ENCODE measurements at places on chromosomes 16 and 17.
A peak's percentile ranks its signal among the peaks of the same experiment; 100 is the strongest.

DNA sequence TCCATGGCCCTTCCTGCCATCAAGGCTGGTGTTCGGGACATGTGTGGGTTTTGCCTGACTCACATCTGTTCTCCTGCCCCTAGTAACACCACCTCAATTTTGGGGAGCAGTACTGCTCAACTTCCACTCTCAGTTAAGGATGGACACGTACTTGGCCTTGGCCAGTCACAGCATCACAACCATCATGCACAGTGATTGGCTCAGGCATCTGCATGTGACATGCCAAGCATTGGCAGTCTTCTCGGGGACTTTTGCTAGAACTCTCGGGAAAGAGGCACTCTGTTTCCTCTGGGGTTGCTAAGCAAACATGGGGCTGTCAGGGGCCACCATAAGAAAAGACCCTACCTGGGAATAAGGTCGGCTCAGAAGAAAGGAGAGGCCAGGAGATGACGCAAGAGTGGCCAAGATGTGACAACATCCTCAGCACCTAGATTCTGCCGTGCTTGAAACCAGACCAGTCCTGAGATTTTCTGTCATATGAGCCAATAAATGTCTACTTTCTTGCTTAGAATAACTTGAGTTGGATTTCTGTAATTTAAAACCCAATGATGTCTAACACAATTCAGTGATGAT lies 11.9 kb upstream of the KDM8 start:
- DNase-seq = no peak

GRCh38 chr16:78549366-78549765 lies 449.9 kb downstream of the WWOX start:
- DNase-seq = no peak

GRCh38 chr17:9074131-9074530 lies 52.8 kb downstream of the NTN1 start:
- DNase-seq = no peak

DNA sequence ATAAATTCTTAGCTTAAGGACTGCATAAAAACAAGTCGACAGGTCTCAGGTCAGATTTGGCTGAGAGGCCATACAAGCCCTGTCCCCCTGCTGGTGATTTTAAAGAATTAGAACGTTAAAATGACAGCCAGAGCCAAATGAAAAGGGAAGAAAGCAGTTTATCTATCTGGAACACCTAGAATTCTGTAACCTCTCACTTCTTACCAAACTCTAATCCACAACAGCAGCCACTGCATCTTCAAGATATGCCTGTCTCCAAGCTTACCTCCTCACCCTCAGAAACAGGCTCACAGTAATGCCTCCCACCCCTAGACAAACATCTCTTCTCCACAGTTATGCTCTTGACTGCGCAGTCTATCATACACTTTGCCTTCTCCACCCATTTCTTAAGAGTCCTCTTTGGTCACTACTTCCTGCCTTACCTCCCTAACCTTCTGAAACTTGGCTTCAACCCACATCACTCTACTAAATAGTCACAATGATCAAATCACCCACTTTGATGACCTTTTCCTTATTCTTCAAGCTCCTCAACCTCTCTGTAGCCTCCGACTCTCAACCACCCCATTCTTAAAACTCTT lies 14.2 kb downstream of the ANKFY1 start:
- DNase-seq = no peak

GRCh38 chr17:62673614-62674362 lies 46.3 kb downstream of the MRC2 start:
- no peak for DNase-seq

- DNase-seq = no peak
These were observed 7.3 kb upstream of the CAPNS2 start for GRCh38 chr16:55559233-55559632.

- DNase-seq = no peak
These were observed 21.1 kb upstream of the P2RX1 start for GRCh38 chr17:3937359-3937758.

DNA sequence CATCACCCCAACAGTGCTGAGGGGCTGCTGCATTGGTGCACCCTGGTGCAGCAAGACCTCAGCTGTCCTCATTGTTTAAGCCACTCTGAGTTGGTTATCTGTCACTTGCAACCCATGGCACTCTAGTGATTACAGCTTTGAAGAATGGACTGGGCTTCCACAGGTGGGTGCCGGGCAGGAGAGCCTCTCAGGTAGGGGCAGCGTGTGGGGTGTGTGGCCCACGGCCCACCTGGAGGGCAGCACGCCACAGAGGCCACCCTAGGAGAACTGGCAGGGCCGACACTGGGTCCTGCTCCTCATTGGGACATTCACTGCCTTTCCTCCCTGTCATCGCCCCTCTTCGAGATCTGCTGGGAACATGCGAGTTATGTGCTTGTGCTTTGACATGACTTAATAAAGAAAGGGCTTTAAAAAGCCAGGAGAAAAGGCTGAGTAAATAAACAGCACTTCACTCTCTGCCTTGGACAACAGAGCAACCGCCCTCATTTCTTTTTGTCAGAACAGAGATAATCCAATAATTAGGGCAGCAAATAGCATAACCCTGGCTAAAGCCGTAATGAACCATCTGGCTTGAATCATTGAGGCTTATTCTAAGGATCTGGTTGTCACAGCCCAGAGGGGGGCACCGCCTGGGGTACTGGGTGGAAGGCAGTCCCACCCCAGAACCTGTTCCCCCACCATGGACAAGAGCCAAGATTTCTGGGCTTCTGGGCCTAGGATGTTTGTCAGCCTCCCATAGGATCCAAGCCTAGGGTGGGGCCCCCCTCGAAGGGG lies 3.0 kb downstream of the DOC2B start:
- DNase-seq = no peak

DNA sequence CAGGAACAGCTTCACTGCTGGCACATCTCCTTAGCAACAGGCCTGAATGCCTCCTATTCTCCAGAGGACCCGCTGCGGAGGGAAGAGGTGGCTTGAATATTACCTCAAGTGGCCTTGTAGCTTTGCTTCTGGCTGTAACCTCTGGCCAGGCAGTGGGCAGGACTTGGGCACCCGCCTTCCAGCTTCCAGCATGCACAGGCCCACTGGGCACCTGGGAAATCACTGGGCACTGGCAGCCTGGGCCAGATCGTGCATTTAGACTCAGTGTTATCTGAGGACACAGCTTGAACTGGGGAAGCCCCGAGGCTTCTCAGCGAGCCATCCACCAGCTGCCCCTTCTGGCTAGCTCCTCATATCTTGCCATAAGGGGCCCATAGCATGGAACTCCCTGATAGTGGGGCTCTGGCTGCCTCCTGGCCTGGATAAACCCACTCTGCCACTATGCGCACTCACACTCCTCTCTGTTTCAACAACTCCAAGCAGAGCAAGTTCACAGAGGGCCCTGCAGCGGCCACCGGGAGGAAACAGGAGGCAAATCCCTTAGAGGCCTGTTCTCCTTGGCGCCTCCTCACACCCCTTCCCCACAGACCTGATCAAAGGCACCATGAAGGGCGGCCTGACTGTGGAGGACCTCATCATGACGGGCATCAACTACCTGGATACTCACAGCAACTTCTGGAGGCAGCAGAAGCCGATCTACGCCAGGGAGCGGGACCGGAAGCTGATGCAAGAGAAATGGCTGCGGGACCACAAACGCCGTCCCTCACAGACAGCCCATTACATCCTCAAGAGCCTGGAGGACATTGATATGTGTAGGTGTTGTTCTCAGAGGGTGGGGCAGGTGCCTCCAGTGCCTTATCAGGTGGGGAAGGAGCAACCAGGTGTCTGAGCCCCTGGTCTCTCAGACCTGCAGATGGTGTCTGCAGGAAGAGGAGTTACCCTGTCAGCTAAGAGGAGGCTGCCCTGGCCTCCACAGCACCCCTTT lies 7.8 kb downstream of the ODAD4 start:
- DNase-seq = no peak

DNA sequence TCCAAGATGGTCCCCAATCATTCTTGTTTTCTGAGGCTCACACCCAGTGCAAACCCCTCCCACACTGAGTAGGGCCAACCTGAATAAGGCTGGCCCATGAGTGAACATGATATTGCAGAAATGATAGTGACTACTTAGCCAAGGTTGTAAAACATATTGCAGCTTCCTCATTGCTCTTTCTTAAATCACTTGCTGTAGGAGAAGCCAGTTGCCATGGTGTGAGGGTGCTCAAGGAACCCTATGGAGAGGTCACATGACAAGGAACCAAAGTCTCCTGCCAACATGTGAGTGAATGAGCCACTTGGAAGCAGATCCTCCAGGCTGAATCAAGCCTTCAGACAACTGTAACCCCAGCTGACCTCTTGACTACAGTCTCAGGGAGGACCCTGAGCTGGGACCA lies 191.4 kb downstream of the RGS9 start:
- DNase-seq = no peak

DNA sequence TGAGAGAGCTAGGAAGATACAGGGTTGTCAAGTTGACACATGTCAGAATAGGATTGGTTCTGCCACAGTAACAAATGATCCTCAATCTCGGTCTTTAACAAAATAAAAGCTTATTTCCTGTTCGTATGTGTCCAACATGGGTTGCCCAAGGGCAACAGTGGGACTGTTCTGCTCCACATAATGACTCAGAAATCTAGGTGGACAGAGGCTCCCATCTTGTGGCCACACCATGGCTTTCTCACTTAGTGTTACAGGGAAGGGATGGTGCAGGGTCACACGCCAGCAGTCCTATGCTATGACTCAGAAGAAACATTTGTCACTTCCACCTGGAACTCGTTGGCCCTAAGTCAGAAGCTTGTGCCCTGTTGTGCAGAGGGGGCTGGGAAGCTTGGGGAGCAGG lies 364.9 kb downstream of the SNX29 start:
- no peak for DNase-seq

GRCh38 chr16:85400305-85401205 lies 212.6 kb upstream of the GSE1 start:
- no peak for DNase-seq

- DNase-seq = peak; percentile 88
These were observed 27.8 kb downstream of the TK2 start for GRCh38 chr16:66521951-66522771.

GRCh38 chr16:49419862-49420261 lies 46.3 kb downstream of the C16orf78 start:
- no peak for DNase-seq

- no peak for DNase-seq
These were observed 19.9 kb downstream of the PSME3IP1 start for GRCh38 chr16:57165938-57166337.

DNA sequence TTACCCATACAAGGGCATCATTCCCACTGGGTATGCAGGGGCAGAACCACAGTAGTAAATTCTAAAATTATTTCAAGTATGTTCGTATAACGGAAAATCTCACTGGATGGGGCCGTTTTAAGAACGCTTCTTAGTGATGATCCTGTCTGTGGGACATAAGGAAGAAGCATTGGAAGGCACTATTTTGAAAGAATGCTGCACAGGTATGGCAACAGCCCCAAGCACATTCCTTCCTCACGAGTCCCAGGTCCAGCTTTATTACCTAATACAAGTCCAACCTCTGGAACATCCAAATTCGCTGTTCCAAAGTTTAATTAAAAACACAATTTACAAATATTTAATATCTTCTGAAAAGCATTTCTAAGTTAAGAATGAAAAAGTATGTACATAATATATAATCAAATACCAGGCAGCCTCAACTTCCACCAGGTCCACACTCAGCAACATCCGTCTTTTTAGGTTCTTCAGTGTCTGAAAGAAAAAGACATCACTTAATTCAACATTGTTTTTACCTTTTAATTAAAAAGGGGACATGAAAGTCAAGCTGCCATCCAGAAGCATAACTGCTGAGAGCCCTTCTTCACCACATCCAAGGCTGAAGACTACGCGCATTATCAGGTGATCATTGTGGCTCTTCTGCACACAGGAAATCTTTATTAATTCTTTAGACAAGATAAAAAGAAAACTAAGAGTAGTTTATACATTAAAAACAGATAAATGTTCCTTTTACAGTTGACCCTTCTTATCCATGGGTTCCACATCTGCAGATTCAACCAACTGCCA lies 49.8 kb downstream of the BRD7 start:
- DNase-seq = no peak

DNA sequence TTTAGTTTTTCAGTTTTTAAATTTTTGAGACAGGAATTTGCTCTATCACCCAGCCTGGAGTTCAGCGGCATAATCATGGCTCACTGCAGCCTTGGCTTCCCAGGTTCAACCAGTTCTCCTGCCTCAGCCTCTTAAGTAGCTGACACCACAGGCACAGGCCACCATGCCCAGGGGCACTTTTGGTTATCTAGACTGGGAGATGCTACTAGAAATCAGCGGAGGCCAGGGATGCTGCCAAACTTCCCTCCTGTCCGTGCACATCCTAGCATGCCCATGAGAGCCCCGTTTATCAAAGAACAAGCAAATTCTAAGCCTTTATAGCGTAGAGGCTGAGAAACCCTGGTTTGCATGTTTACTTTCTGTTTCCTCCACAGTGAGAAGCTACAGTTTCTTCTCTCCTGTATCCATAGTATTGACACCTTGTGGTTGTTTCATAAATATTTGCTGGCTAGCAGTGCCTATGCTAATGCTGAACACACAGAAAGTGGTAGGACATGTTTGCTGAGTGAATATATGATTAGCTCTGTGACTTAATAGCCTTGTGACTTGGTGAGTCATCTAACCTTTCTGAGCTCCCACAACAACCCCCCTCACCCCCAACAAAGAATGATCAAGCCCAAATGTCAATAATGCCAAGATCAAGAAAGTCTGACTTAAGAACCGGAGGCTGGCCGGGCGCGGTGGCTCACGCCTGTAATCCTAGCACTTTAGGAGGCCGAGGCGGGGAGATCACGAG lies 39.2 kb upstream of the MAF start:
- no peak for DNase-seq

GRCh38 chr16:21593530-21594289 lies 5.7 kb upstream of the METTL9 start:
- no peak for DNase-seq

DNA sequence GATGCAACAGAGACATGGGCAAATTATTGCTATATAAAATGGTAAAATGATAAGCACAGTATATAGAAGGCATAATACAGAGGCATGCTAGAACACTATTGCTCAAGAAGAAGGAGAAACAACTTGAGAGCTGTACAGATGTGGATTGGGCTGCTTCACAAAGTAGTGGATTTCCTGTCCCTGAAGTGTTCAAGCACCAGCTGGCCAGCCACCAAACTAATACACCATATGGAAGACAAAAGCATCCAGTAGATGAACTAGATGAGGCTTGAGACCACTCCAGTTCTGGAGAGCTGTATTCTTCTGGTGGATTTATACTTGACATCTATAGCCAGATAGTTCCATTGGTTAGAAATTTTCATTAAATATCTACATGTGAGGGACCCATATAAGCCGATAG lies 134.1 kb upstream of the GNAO1 start:
- no peak for DNase-seq

GRCh38 chr17:16243385-16243784 lies 26.4 kb downstream of the PIGL start:
- DNase-seq = no peak

DNA sequence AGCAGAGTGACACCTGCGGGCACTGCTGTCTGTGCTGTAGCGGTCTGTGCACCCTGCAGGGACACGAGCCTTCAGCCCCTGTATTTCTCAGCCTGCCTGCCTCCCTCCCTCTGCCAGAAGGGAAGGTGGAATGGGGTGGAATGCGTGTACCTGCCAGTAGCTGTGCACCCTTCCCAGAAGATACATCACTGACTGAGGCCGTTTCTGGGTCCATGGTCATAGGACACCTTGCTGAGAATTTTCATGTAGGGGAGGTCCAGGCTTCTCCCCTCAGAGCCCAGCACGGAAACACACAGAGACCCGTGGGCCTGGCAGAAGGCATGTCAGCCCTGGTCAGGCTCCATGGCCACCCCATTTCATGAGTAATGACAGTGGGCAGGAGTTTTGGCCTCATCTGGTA lies 16.5 kb downstream of the DBNDD1 start:
- no peak for DNase-seq

GRCh38 chr17:4038076-4038475 lies 73.8 kb upstream of the ATP2A3 start:
- DNase-seq = no peak

All from activated gamma-delta T cell treated with Interleukin-2 at 50 U/mL for 16 hours (primary cell).